ENCODE measurements at places on chromosomes 7 and 10. TPM values are rescaled to one million over a fixed set of nuclear protein-coding genes. Genes with fewer than 3 reads are reported as not detected.

- no peak overlapping the region for H3K4me3 ChIP-seq
- peak; percentile 63 for DNase-seq
- no peaks in the 10 kb centered on the region for H3K36me3 ChIP-seq
- no peaks in the 10 kb centered on the region for H3K4me1 ChIP-seq
These were observed 66.4 kb downstream of the ST8SIA6 start for GRCh38 chr10:17387861-17388503.

- no peak overlapping the region for H3K27ac ChIP-seq
- H3K36me3 ChIP-seq: no peaks in the 10 kb centered on the region
- H3K4me3 ChIP-seq: no peak overlapping the region
- H3K27me3 ChIP-seq: no peaks in the 10 kb centered on the region
- no peaks in the 10 kb centered on the region for H3K4me1 ChIP-seq
- no peak for DNase-seq
These were observed 110.3 kb downstream of the ADRA2A start for GRCh38 chr10:111187096-111187495.

PON1 gene
- not detected for polyA plus RNA-seq

GRCh38 chr7:130372402-130373165 lies 7.7 kb upstream of the CPA1 start:
- H3K27ac ChIP-seq: peak overlapping the region; percentile 87
- no peaks in the 10 kb centered on the region for H3K27me3 ChIP-seq
- no peaks in the 10 kb centered on the region for H3K36me3 ChIP-seq
- H3K4me3 ChIP-seq: no peak overlapping the region

GRCh38 chr7:3683546-3684539 lies 382.8 kb downstream of the SDK1 start:
- H3K4me3 ChIP-seq: no peak overlapping the region
- no peak for DNase-seq
- H3K4me1 ChIP-seq: no peaks in the 10 kb centered on the region
- H3K27me3 ChIP-seq: no peaks in the 10 kb centered on the region
- no peak overlapping the region for H3K27ac ChIP-seq

- H3K27me3 ChIP-seq: no peaks in the 10 kb centered on the region
- H3K4me1 ChIP-seq: peaks cover 19% of the 10 kb centered on the region
- no peaks in the 10 kb centered on the region for H3K36me3 ChIP-seq
- H3K4me3 ChIP-seq: peak overlapping the region; percentile 72
These were observed 283 bp upstream of the TRDMT1 start for GRCh38 chr10:17201794-17202116.

RBM20 gene
- 0.25 TPM for polyA plus RNA-seq

TRIM4 gene
- 21.8 TPM for polyA plus RNA-seq

DNA sequence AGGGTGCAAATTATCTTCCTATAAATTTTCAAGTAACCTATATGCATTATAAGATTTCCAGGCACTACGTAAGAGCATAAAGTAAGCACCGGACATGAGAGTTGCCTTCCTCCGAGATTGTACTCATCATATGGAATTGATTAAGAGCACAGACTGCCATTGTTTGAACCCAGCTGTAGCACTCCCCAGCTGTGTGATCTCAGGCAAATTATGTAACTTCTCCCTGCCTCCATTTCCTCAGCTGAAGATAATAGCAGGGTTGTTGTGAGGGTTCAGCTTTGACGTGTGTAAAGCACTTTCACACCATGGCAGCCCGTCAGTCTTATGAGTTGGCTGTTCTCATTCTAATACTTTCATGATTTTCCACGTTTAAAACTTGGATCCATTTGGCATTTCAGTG lies 122.6 kb downstream of the ITIH5 start:
- no peak overlapping the region for H3K27ac ChIP-seq
- DNase-seq: no peak
- peaks cover 22% of the 10 kb centered on the region for H3K4me1 ChIP-seq
- H3K4me3 ChIP-seq: no peak overlapping the region
- H3K36me3 ChIP-seq: no peaks in the 10 kb centered on the region
- no peaks in the 10 kb centered on the region for H3K27me3 ChIP-seq

DNA sequence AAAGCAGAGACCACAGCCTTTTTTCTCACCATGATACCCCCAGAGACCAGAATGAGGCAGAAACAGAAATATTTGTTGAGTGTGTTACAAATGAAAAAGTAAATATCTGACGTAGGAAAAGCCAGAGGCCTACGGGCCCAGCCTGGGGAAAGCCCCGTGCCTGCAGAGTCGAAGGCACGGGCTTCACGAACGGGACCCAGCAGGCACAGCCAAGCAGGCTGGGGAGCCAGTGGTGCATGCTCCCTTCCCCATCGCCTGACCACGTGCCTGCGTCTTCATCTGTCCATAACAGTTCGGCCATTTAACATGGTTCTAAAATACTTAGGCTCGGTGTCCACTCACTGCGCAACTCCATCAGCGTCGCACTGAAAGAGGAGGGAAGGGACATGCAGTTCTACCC lies 50.8 kb downstream of the SLIT1 start:
- H3K36me3 ChIP-seq: no peaks in the 10 kb centered on the region
- DNase-seq: no peak
- H3K27me3 ChIP-seq: no peaks in the 10 kb centered on the region
- H3K27ac ChIP-seq: no peak overlapping the region

NAT16 gene
- polyA plus RNA-seq: 0.05 TPM

SLC26A4 gene
- polyA plus RNA-seq: 0.28 TPM

DNA sequence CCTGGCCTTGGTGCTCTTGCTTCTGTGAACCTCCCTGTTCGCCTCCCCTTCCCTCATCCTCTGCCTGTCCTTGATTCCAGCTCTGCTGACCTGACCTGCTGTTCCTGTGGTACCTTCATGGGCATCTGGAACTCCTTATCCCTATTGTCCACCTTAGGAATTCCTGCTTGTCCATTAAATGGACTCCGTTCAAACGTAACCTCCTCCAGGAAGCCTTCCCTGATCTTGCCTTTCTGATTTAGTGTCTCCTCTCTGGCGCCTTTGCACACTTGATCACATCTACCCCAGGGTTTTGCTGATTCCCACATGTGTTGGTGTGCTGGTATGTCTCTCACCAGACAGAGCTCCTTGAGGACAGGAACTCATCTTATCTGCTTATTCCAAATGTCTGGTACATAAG lies 20.9 kb downstream of the TSPAN15 start:
- H3K4me3 ChIP-seq: no peak overlapping the region
- H3K4me1 ChIP-seq: peaks cover 47% of the 10 kb centered on the region
- DNase-seq: no peak
- H3K36me3 ChIP-seq: no peaks in the 10 kb centered on the region
- peak overlapping the region; percentile 81 for H3K27ac ChIP-seq
- H3K27me3 ChIP-seq: no peaks in the 10 kb centered on the region

GRCh38 chr7:1219498-1219897 lies 13.2 kb upstream of the UNCX start:
- H3K27me3 ChIP-seq: peaks cover 6% of the 10 kb centered on the region
- no peak for DNase-seq
- no peaks in the 10 kb centered on the region for H3K36me3 ChIP-seq
- no peak overlapping the region for H3K27ac ChIP-seq
- H3K4me3 ChIP-seq: no peak overlapping the region

GRCh38 chr7:70063371-70063770 lies 465.1 kb downstream of the AUTS2 start:
- no peaks in the 10 kb centered on the region for H3K4me1 ChIP-seq
- no peak overlapping the region for H3K4me3 ChIP-seq
- no peak overlapping the region for H3K27ac ChIP-seq
- no peaks in the 10 kb centered on the region for H3K36me3 ChIP-seq

All from stomach (tissue), 19 donors.